Omental fat pad (tissue), 4 donors: ENCODE measurements at places on chromosomes 11 and 22.

DNA sequence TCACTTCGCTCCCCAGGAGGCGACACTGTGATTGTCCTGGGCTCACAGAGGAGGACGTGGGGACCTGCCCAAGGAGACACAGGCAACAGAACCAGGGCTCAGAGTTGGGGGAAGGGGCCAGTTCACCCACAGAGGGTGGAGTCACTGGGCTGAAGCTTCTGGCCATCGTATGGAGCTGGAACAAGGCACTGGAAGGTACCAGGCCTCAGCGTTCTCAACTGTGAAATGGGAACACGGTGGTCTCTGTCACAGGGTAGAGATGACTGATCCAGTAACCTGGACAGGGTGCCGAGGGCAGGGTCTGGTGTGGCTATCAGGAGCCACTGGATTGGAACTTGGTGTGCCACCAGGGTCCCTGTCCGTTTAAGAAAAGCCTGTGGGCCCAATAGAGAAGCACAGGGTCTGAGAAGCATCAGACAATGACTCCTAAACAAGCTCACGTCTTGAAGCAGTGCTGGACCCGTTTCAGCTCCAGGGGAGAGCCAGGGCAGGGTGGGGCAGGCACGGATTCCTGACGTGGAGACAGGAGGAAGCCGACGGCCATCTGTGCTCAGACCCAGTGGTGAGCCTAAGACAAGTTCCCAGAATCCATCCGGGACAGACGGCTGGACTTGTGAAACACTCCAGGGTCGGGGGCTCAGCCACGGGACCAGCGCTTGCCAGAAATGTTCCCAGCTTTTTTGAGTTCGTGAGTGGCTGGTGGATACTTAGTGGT lies 25.0 kb upstream of the KCNQ1OT1 start:
- no peak for DNase-seq

GRCh38 chr22:23399367-23400285 lies 180.5 kb downstream of the IGLL1 start:
- DNase-seq, result no peak

- DNase-seq, result no peak
These were observed 14.5 kb downstream of the YPEL4 start for GRCh38 chr11:57635246-57635645.

GRCh38 chr22:45211435-45211834 lies 29.3 kb downstream of the KIAA0930 start:
- no peak for DNase-seq
